ENCODE measurements at places on chromosomes 5 and 9.

DNA sequence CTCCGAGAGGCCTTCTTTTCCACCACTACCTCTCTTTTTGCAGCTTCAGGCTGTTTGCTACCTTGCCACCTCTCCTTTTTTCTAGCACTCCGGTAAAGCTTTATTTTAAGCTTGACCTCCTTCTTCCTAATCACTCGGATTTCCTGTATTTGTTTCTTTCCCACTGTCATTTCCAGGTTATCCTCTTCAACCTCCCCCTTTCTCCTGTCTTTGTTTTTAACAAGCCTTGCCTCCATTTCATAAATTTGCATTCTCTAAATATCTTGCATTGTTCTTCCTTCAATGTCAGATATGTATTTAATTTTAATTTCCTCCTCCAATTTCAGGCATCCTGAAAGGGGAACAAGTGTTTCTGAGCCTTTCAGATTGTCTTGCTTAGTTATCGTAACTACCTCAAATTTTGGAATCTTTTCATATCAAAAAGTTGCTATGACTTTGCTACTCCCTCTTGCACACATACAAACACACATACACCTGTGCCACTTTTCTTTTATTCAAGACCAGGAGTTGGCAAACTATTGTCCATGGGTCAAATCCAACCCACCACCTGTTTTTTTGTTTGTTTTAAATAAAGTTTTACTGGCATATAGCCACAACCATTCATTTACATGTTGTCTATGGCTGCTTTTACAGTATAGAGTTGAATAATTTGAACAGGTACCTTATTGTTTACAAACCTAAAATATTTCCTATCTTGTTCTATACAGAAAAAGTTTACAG is 22.7 kb downstream of the DPYSL3 start:
- no peak for DNase-seq

DNA sequence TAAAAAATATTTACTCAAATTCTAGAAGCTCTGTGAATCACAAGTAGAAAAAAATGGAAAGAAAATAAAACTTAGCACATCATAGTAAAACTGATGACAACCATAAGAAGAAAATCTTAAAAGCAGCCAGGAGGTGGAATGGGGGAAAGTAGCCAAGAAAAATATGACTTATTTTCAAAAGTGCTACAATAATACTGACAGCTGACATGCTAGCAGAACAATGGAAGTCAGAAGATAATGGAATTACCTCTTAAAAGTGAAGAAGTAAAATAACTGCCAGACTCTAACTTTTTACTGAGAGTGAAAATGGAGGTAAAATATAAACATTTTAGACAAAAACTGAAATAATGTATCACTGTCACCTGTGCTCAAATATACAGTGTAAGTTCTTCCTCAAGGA is 532.2 kb upstream of the SGCD start:
- DNase-seq, result no peak

- no peak for DNase-seq
Observed at GRCh38 chr5:100401149-100401548, 134.0 kb upstream of the FAM174A start.

DNA sequence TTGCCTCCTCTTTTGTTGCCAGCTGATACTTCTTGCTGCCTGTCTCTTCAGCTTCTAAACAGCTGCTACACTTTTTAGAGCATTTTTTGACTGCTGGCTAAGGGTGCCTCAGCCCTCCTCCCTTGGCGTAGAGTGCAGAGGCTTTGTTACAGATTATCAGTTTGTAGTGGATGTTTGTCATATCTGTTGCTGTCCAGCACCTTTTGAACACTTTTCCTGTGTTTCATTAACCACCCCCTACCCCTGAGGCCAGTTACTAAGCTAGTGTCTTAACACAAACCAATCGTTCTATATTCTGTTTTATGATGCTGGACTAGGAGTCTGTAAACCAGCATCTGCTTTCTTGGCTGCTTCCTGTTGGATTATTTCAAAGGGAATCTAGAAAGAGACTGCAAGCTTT is 441.5 kb downstream of the DNAH5 start:
- no peak for DNase-seq

DNA sequence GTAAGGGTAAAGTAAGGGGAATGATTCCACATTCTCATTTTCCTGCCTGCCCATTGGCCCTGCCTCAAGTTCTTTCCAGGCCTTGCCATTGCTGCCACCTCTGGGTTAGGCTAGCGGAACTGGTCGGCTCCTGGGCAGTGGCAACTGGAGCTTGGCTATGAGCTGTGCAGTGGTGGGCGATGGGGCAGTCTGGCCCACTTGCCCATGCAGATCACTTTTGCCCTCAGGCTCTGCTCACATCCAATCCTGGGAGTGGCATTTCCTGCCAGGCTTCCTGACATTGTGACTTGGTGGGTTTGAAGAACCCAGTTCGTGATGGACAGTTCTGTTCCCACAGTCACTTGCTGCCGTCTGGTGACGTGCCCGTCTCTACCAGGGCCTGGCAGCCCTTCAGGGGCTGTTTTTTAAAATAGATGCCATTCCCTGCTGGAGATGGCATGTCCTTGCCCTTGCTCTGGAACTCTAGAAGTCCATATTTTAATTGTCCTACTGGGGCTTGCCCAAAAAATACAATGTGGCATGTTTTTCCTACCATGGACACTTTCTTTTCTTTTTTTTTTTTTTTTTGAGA is 86.1 kb downstream of the FGF18 start:
- no peak for DNase-seq

GRCh38 chr5:55188656-55189540 is 15.9 kb upstream of the CDC20B start:
- no peak for DNase-seq

GRCh38 chr5:177383181-177383580 is 1.1 kb upstream of the SLC34A1 start:
- DNase-seq, result no peak

- no peak for DNase-seq
Observed at GRCh38 chr5:36300927-36301540, 668 bp downstream of the RANBP3L start.

DNA sequence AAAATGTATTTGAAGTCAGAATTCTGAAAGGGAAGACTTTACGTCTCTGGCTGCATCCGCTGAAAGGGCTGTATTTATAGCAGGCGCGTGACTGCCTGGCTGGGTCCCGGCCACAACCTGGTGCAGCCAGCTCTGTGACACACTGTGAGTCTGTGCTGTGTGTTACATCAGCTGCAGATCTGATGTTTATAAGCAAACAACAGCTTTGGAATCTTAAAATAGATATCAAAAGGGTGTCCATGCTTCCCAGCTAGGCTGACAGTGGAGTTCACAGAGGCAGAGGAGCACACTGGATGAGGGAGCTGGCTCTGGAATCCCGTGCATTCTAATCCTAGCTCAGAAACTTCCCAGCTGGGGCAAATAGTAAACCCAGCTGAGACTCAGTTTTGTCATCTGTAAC is 433.4 kb upstream of the BRINP1 start:
- DNase-seq, result no peak

- no peak for DNase-seq
Observed at GRCh38 chr5:92553326-92553725, 1027.7 kb downstream of the NR2F1-AS1 start.

- DNase-seq, result no peak
Observed at GRCh38 chr5:10982626-10983025, 221.6 kb upstream of the DAP start.

DNA sequence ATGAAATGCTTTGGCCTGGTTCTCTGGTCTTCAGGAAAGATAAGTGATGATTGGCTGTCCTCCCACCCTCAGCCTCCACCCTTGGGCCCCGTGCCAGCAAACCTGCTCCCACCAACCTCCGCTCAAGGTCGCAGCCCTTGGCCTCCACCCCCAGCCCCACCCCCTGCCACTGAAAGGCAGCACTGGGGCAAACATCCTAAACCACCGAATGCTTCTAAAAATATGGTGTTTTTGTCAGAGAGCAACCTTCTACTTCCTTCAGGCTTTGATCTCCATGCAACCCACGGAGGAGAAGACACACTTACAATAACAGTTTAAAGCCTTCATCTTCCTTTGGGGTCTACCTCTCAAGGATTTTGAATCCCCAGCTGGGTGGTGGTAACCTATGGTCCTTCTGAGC is 24.0 kb upstream of the TCF7 start:
- no peak for DNase-seq

DNA sequence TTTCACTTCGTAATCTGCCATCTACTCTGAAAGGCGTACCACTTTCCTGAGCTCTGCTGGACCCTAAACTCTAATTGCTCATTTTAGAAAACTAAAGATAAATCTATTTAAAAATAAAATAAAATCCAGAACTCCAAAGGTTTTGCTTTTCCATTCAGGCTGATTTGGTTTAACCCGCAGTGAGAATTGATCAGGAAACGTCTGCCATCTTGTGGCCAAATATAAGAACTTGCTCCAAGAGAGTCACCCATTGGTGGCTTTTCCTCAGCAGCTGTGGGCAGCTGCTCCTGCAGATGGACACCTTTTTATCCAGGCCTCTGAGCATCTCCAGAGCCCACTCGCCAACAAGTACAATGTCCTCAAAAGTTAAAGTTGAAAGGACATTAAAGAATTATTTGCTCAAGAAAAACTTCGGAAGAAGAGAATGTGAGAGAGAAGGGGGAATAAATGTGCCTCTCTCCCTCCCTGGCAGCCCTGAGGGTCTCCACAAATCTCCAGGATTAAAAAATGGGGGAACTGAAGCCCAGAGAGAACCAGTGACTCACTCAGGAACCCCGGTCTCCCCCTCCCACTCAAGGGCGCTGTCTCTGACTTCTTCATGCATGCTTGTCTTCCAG is 4.1 kb downstream of the SAXO1 start:
- DNase-seq, result no peak

DNA sequence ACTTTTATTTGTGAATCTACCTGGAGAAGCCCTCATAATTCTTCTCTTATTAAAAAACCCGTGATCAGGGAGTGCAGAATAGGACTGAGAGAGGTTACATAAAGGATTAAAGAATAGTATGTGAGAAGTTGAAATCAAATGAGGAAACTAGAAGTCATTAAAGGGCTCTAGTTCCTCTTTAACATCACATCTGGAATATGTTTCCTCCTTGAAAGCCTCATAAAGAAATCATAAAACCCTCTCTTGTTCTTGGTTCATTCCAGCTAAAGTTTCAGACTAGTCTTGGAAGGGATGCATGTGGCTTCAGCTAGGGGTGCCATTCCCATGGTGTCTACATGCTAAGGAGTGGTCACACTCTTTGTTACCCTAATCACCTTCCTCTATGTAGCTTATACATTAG is 5.7 kb upstream of the C5orf46 start:
- no peak for DNase-seq

- DNase-seq, result no peak
Observed at GRCh38 chr5:133405275-133406034, 206.9 kb downstream of the FSTL4 start.

- peak; percentile 51 for DNase-seq
Observed at GRCh38 chr5:141681695-141682641, at the start of gene ARAP3. ARAP3 (minus strand) TSS chr5:141682230; CDS start chr5:141680486, 1,744 bp downstream.

- no peak for DNase-seq
Observed at GRCh38 chr5:38645508-38645907, 89.1 kb upstream of the LIFR start.

GRCh38 chr9:134590240-134591081 is 51.1 kb upstream of the COL5A1 start:
- DNase-seq, result no peak

DNA sequence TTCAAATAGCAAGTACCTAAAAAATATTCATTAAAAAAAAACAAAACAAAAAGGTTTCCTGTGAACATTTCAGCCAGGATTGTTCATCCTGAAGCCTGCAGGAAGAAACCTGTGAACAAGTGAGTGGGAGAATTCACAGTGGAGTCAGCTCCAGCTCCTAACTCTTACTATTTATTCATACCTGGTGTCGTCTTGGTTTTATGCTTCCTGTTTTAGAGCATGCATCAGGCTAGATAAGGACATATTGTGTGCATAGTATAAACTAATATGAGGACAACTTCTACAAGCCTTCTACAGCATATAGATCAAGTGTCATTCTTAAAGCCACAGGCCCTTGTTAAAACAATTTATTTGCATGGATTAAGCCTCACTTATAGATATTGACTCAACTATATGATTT is 169.9 kb downstream of the EFNA5 start:
- DNase-seq, result no peak

DNA sequence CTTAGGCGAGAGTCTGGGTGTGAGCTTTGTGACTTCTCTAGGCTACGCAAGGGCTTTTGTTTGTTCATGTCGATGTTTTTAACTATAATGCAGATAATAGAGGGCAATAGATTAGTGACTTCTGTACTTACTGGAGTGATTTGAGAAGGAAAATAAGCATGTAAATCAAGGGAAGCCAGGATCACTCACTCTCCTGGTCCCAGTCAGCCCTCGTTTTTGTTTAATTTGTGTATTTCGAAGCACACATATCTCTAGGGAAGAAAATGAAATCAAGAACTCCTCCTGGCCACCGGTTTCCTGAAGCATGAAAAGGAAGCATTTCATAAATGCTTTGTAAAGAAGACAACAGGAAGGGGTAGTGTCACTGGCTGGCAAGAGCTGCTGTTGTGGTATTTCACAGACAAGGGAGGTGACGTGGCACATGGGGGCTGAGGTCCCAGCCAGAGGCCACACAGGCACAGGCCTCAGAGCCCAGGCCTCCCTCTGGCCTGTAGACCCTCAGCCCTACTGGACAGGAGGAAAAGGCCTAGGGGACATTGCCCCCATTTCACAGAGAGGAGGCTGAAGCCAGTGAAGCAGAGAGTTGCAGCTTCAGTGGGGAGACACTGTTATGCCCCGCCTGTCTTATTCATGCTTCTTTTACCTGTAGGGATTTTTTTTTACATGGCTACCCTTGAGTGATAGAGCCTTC is 34.1 kb downstream of the IRF1 start:
- DNase-seq, result peak; percentile 55

GRCh38 chr5:59746241-59746765 is 147.2 kb downstream of the PDE4D start:
- DNase-seq, result no peak

DNA sequence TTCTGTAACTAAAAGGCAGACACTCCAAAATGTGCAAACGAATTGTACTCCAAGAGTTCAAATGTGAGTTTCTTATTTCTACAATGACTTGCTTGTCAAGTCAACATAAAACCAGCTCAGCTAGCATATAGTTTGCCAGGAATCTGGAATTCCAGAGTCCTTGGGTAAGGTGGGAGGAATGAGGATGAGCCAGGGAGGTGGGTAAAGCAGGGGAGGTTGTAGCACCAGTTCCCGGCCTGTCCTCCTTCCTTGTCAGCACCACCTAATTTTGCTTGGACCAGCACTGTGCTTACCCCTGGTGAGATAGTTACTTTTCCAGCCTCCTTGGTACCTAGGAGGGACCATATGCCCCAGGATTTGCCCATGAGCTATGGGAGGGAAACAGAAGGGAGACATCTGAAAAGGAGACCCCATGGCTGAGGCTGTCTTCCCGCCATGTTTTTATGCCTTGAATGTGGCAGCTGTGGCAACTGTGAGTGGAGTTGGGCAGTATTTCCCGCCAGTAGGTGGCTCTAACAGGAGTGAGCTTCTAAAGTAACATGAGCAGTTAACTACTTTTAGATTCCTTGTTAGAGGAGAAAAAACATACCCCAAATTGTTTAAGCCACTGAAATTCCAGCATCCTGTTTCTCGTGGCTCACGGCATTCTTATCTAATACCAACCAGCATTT is 302.5 kb downstream of the TENT4A start:
- DNase-seq, result no peak

GRCh38 chr5:94544875-94545547 is 73.4 kb downstream of the KIAA0825 start:
- no peak for DNase-seq

- DNase-seq, result no peak
Observed at GRCh38 chr5:73369278-73369677, 79.3 kb downstream of the FOXD1 start.

GRCh38 chr9:99752417-99753109 is 69.1 kb upstream of the NR4A3 start:
- DNase-seq, result no peak

GRCh38 chr9:75389101-75389500 is 300.8 kb downstream of the OSTF1 start:
- DNase-seq, result no peak

GRCh38 chr5:36108758-36109460 is 42.2 kb upstream of the UGT3A2 start:
- DNase-seq, result no peak
